ENCODE measurements at places on chromosomes 7 and 10.

DNA sequence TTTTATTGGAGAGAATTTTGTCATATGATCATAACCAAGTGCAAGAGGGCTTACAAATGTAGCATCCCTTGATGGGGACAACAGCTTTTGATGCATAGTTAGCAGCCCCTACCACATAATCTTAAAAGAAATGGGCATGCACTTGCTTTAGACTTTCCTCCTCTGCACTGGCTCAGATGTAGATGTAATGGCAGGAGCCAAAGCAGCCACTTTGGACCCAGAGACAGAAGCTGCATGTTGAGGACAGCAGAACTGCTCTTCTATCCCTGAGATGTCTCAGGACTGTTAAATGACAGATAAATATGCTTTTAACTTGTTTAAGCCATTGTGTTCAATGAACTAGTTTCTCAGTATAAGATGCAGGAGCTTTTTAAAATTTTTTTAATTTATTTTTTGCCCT lies 450.7 kb downstream of the TYW1 start:
- no peak for DNase-seq

- no peak for DNase-seq
Observed at GRCh38 chr10:74231375-74231774, 80.4 kb downstream of the ADK start.

DNA sequence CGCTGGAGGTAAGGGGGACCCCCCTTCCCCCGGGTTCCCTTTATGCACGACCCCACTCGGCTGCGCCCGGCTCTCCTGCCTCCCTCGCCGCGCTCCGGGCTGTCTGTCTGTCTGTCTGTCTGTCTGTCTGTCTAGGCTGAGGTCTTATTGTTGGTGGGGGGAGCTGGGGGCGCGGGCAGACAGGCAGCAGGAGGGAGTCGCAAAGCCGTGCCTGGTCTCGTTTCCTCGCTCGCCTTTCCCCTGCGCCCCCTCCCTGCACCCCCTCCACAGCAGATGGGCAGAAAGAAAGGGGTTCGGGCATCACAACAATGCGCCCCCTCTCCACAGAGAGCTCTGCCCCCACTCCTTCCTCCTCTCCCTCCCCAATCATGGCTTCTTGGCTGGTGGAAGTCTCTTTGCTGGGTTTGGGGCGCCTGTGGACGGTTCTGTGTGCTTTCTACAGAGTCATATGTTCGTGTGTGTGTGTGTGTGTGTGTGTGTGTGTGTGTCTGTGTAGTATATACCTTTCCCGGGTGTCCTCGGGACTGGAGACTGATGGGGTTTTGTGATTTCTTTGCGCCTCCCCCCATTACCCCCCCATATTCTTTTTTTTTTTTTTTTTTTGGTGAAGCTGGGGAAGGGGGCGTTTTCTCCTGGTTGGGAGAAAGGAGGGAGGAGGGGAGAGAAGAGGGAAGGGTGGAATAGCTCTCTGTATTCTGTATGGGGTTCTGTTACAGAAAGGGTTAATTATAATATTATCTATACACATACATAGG lies 1.9 kb downstream of the AUTS2 start:
- DNase-seq = no peak

DNA sequence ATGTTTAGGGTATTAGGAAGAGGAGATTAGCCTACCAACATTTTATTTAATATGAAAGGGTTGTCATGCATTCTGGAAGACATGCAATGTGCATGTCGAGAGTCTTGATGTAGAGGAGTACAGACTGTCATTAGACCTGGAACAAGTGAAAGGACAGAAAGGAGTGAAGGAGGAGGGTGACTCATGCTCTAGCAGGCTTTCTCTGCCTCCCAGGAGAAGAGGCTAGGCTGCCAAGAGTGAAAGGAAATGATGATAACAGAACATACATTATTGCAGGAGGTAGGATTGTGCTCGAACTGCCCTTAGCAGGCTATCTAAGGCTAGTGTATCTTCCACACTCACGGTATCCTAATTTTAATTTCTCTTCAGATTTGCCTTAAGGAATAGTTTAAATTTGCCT lies 228.8 kb downstream of the EXOC4 start:
- no peak for DNase-seq

DNA sequence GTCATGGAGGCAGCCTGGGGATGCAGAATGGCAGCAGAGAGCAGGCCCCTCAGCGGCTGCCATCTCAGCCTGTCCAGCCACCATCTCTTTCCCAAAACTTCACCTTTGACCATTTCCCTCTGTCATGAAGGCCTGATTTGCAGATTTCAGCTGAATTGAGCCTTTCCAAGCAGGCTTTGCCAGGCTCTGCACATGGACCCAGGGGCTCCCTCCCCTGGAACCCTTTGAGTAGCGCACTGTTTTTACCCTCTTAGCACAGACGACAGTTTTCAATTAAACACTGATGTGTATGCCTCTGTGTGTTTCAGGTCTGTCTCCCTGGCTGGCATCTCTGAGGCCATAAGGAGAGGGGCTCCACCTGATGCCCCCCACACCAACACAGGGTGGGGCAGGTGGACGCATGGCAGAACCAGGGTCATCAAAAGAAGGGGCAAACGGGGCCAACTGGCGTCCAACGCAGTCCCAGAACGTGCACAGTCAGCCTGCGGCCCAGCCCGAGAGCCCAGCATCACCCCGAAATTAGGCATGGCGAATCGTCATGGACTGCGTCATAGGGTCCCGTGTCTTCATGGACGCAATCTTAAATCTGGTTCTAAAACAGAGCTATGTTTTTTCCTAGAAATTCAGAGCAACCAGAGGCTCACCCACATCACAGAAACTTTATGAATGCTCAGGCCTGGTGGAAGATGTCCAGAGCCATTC lies 185.0 kb upstream of the TCERG1L start:
- no peak for DNase-seq

- DNase-seq = no peak
Observed at GRCh38 chr7:28168393-28169158, 12.0 kb downstream of the JAZF1 start.

DNA sequence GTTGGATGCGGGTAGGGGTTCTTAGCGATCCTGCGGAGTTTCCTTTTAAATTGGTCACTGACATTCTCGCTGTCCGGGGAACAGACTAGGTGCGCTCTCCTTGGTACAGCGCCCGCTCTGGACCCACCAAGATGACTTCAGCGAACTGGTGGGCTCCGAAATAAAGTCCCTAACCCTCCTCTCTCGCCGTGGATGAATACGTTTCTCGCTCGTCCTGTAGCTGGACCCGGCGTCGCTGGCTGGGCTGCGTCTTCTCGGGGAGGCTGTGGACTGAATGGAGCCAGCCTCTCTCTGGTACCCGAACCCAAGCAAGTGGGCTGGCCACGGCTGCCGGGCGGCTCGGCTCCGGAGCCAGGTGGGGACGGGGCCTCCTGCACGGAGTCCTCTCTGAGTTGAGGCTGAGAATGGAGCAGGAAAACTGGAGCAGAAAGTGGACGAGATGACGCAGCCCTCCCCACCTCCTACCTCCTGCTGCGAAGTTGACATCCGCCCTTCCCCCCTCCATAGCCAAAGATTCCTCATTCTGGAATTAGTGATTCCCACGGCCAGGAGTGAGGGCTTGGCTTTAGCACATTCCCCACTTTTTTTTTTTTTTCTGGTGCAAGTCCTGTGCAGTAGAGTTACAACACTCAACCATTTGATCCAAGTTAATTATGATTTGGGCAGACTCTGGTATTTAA lies 1.5 kb downstream of the UNC5B start:
- DNase-seq = no peak

Measured in stimulated activated CD4-positive, alpha-beta T cell treated with anti-CD3 and anti-CD28 coated beads, Interleukin-2, amount 100 ng/mL, for 4 hours (primary cell).